CD4-positive, alpha-beta T cell treated with Interleukin-17A for 1 hour (primary cell): ENCODE measurements at places on chromosomes 1 and 21.

DNA sequence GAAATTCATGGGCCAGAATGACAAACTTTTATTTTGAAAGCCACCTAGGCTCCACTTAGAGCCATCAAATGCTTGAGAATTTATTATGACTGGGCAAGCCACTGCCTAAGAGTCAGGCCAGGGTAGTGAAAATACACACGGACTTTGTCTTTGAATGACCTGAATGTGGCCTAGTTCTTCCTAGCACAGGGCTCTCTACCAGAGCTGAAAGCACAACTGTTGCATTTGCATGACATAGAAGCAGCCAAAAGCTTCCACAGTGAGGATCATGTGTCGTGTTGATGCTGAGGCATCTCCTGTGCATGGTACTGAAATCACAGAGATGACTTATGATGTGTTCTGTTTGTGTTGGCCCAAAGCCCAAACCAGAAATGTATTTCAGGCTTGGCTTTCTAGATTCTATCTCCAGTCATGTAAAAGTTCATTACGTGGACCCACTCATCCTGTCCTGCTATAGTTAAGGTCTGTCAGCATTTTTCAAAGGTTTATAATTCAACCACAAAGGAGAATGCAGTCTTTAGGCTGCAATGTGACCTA lies 164.0 kb upstream of the UBE2U start:
- DNase-seq: no peak

DNA sequence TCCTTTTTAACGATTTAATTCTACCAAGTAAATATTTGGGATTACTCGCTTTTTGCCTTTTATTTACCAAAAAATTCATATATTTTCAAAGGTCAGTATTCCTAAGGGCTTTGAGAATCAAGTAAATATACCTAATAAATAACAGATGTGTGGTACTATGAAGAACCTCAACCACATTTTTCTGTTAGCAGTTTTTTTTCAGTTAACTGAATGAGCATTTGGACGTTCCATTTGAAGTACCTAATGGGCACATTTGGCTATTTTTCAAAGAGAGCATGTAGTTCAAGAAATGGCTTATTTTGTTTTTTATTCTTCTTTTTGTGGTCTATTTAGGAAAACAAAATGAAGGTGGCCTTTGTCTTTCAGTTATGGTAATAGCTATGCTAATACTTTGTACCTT lies 253.0 kb downstream of the GPR52 start:
- DNase-seq: no peak

DNA sequence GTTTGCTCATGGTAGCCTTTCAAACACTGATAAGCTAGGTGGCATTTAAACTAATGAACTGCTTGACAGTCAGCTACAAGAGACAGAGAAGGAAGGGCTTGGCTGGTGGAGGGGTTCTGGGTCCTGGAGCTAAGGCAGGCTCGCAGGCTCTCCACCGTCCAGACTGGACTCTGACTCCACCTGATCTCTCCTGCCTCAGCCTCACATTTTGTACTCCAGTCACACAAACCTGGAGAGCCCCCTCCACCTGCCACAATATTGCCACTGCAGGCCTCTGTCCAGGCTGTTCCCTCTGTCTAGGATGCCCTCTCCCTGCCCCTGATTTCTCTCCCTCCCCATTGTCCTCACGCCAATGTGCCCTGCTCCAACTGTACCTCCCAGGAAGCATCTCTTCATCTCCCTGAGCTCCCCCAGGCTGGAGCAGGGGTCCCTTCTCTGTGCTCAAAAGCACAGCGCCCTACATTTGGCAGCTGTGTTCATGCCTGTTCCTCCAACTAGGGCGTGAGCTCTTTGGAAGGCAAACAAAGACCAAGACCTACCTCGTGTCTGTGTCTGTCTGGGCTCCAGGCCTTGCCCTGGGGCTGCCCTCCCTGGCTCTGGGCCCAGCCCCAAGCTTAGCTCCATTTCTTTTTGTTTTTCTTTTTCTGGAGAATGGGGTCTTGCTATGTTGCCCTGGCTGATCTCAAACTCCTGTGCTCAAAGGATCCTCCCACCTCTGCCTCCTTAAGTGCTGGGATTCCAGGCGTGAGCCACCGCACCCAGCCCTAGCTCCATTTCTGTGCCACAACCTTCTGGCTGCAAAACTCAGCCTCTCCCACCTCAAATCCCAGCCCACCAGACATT lies 2.9 kb downstream of the TIE1 start:
- no peak for DNase-seq

DNA sequence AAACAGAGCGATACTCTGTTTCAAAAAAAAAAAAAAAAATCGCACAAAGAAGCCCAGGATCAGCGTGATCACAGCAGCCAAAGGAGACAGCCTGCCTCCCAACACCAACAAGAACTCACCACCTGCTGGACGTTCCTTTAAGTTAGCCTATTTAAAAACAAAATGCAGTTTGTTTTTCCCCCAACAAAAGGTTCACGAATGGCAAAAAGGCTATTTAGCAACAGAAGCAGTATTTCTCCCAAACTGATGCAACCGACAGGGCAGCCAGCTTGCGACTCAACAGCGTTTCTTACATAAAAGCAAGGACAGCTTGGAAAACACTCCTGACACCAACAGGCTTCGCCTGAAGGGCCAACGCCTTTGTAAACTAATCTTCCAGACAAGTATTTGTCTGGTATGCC lies 6.8 kb downstream of the SSU72 start:
- DNase-seq: no peak

GRCh38 chr1:200038325-200038980 lies 10.9 kb downstream of the NR5A2 start:
- no peak for DNase-seq

GRCh38 chr1:5721634-5722215 lies 270.5 kb downstream of the NPHP4 start:
- no peak for DNase-seq

DNA sequence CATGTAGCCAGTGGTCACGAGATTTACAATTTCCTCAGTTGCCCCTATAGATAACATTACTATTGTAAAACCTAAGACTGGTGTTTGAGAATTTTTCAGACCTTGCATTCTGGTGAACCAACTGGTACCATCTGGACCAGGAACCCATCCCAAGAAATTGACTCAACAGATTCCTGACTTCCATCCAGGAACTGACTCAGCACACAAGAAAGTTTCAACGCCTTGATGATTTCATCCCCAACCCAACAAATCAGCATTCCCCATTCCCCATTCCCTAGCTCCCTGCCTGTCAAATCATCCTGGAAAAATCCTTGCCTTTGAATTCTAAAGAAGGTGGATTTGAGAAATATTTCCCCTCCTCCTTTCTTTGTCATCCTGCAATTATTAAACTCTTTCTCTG lies 529.8 kb upstream of the PRMT6 start:
- DNase-seq: no peak

GRCh38 chr1:207883104-207883651 lies 27.7 kb downstream of the CD34 start:
- DNase-seq: peak; percentile 50

DNA sequence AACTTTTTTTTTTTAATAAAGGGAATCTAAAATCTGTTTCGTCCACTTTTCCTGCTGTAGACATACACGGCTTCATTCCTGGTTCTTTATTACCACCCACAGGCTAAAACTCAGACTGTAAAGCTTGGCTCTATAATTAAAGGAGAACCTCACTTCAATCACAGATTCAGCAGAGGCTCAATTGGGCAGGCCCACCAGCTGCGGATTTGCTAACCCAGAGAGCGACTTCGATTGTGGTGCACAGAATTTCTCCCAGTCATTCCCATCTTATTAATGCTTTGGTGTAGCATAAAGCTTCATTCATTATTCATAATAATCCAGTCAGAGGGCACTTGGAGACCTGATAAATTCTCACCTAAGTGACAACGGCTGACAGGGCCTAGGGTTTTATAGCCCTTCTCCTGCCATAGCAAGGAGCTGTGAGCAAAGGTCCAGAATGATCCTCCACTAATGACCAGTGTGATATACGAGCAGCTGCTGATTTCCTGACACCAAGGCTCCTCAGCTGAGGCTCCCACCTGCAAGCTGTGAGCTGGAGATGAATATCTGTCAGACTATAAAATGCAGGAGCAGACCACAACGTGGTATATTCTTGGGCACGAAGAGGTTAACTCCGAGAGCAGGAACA lies 149.0 kb downstream of the ATP6V1G3 start:
- DNase-seq: no peak

GRCh38 chr1:221699577-221699976 lies 42.3 kb downstream of the DUSP10 start:
- no peak for DNase-seq

GRCh38 chr1:108691128-108691941 lies 775 bp upstream of the PRPF38B start:
- DNase-seq: no peak
